ENCODE measurements at places on chromosomes 13 and 19.
A peak's percentile ranks its signal among the peaks of the same experiment; 100 is the strongest.

DNA sequence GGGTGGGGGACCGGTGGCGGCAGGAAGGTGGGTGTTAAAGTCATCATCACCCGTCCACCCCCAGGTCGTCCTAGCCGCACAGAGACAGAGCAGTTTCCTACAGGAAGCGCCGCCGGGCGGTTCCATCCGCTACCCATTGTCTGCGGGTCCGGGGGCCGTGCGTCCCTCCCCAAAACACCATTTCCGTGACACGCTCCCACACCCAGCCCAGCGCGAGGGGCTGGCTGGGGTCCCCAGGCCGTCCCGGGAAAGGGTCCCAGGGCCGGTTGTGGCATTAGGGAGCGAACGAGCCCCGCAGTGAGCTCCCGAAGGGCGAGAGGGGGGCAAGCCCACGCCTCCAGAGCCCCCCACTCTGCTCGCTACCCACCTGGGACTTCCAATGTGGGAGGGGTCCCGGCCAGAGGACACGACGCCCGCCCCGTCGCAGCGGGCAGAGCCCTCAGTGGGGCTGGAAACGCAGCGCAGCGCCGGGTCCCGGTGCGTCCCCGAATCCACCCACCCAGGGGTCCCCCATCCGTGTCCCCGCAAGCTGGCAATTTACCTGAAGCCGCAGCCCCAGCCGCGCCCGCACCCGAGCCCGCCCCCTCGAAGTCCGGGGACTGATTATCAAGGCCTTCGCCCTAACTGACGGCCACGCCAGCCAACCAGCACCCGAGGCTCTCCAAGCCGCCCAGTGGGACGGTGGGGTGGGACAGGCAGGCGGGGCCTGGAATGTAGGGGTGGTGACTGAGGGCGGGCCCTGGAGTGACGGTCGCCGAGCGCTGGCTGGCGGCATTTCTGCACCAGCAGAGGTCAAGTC, at the start of gene KANK3:
Gene KANK3, minus strand, starts transcription at position 579 of the 799 bp plus-strand sequence. CDS start 5,434 bp downstream, outside the sequence.
- DNase-seq = peak; percentile 98

DNA sequence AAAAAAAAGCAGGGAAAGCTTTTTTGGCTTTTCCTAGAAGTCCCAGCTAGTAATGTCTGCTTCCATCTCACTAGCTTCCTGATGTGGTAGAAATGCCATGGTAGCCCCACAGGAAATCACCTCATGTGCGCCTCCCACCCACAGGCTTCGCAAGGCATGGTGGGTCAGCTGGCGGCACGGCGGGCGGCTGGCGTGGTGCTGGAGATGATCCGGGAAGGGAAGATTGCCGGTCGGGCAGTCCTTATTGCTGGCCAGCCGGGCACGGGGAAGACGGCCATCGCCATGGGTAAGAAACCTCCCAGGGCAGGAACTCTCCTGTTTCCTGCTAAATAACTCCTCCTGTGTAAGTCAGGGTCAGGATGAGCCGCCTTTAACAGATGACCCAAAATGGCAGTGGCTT, 10.4 kb downstream of the RUVBL2 start:
- DNase-seq = no peak

DNA sequence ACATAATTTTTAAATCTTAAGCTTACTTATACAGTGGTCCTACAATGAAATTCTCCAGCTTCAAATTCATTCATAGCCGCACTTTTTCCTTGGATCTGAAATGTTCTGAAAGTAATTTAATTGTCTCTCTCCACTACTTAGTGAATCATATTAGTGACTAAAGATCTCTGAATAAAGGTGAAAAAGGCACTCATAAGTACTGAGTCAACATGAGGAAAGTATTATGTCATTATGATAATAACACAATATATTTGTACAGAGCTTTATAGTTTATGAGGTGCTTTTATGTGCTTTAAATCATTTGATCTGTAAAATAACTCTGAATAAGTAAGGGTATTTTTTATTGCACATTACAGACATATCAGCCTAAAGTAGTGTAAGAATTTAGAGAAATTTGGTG, 628.2 kb upstream of the SLITRK5 start:
- DNase-seq = no peak

DNA sequence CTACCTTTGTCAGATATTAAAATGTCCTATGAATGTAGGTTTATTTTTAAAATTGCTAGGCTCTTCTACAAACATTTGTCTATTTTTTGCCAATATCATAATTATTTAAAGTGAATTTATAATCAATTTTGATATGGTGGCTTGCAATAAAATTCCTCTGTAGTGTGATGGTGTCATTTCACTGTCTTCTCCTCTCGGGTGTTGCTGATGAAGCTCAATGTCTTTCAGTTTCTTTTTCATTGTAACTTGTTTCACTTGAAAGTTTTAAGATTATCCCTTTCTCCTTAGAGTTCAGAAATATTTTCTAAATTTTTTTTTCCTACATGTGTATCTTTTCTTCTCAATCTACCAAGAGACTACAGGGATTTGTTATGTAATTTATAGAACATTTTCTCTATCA, 267.1 kb upstream of the EDNRB start:
- DNase-seq = no peak

GRCh38 chr13:44317752-44318151, 55.9 kb upstream of the SERP2 start:
- DNase-seq = no peak

GRCh38 chr19:18848878-18849661, 17.3 kb downstream of the UPF1 start:
- DNase-seq = peak; percentile 91

Measured in Right ventricle myocardium inferior (tissue), 1 donor.